Ovary (tissue), 10 donors: ENCODE measurements at places on chromosomes 3 and 15. TPM values are rescaled to one million over a fixed set of nuclear protein-coding genes. Genes with fewer than 3 reads are reported as not detected.
A peak's percentile ranks its signal among the peaks of the same experiment; 100 is the strongest.

DNA sequence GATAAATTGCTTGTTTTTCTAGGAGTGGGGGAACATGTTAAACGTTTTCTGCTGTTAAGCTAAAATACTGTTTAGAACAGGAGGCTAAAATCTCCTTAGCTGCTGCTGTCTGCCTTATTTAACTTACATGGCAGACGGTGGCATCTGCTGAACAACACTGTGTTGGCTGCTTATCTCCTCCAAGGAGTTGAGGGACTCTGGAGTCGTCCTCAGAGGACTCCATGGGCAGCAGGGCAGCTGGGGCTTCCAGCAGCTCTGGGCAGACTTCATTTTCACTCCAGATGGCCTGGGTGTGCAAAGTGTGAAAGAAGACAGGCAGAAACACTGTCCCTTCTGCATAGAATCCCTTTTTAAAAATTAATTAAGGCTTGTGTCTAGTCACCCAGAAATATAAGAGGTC, 52.9 kb upstream of the NUDT16 start:
- DNase-seq, result no peak

The ARID3B gene
- polyA plus RNA-seq, result 1.4 TPM

- DNase-seq, result no peak
These were observed 16.9 kb upstream of the LINGO1 start for GRCh38 chr15:77649610-77650009.

- no peak for DNase-seq
These were observed 89.4 kb upstream of the C3orf80 start for GRCh38 chr3:160135851-160136250.

The PAK6 gene
- polyA plus RNA-seq, result 0.52 TPM

- DNase-seq, result no peak
These were observed 11.2 kb downstream of the PPCDC start for GRCh38 chr15:75034615-75035014.

DNA sequence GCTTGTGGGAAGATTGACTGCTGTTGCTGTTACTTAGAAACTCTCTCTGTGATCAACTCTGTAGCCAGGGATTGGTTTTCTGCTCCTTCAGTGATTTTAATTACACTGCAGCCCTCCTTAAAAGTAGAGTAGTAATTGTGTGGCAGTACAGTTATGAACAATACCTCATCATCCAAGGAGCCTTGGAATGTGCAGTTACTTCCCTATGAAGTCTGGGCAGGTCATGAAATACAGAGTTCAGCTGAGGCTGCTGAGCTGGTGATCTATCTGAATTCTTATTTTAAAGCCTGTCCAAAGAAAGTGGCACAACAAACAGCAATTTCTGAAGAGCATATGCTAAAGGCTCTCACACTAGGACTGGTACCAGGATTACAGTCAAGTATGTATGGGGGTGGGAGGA, 37.4 kb upstream of the MRPL3 start:
- DNase-seq, result no peak

- DNase-seq, result no peak
These were observed 530.8 kb downstream of the SOX2 start for GRCh38 chr3:182242489-182242942.

- DNase-seq, result no peak
These were observed 17.6 kb upstream of the SLC41A3 start for GRCh38 chr3:126101521-126101982.

The ALDH1L1 gene
- polyA plus RNA-seq, result 8.3 TPM

DNA sequence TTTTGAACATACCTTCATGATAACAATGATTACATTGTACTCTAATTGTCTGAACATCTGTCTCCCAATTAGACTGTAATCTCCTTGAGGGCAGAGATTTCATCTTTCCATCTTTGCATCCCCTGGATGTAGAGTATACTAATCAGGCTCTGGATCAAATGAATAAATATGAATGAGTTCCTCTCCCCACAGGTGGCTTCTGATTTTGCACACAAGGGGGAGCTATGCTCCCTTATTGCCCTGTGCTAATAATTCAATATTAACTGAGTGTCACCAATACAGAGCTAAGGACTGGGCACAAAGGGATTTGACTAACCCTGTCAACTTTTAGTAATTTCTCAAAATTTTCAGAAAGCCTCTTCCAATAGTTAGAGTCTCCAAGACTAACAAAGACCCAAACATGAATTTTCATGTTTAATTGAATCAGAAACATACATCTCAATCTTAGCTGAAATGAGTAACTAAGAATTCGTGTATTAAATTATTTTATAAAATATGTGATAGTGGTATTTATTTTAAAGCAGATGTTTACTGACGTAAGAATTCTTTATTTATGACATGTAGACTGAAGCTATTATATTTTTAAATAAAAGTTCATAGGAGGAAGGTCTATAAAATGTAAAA, 3.0 kb downstream of the DUOXA1 start:
- no peak for DNase-seq

The UBE2E2 gene
- polyA plus RNA-seq, result 25.5 TPM

- peak; percentile 86 for DNase-seq
These were observed 88.4 kb upstream of the GALNT15 start for GRCh38 chr3:16085884-16086608.

GRCh38 chr3:172869368-172869771, 118.8 kb downstream of the ECT2 start:
- DNase-seq, result no peak

GRCh38 chr15:96285305-96285704, 45.2 kb upstream of the NR2F2 start:
- peak; percentile 35 for DNase-seq

The KCNH8 gene
- polyA plus RNA-seq, result 0.17 TPM

- DNase-seq, result no peak
These were observed 110.3 kb upstream of the ALDH1A3 start for GRCh38 chr15:100769043-100769974.

- no peak for DNase-seq
These were observed 7.1 kb downstream of the RMDN3 start for GRCh38 chr15:40747685-40748631.

GRCh38 chr3:151268267-151269235, 9.8 kb downstream of the P2RY14 start:
- DNase-seq, result no peak

The CFAP44 gene
- 12.2 TPM for polyA plus RNA-seq

DNA sequence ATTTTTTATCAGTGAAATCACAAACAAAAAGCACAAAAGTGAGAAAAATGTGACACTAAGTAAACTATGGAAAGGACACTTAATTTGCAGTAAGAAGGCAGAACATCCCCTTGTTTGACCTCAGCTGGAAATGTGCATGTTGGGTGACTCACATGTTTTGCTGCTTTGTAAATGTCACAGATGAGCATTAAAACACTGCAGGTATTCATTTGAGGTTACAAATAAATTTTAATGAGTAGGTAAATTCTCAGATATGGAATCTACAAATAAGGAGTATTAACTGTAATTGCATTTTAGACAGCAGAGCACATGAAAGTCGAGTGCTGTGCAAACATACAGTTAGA, 20.3 kb downstream of the CHMP2B start:
- DNase-seq, result no peak

DNA sequence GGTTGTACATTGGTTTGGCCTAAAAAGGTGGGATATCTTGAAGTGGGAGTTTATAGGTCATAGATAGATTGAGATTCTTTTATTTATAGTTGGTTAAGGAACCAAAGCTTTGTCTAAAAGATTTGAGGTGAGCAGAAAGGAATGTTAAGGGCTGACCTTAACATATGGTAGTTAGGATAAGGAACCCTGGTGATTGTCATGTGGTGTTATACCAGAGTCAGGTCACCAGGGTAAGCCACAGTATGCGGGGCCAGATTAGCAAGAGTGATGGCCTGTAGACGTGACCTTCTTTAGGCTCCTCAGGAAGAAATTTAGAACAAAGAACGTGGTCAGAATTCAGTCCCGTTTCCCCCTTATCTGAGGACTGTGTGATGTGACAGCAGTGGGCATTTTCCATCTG, 249.2 kb downstream of the GABRG3 start:
- no peak for DNase-seq

The PARL gene
- polyA plus RNA-seq, result 50.5 TPM

- no peak for DNase-seq
These were observed 19.5 kb downstream of the PSTPIP1 start for GRCh38 chr15:77014132-77015081.

GRCh38 chr3:17491601-17492000, 250.8 kb downstream of the TBC1D5 start:
- no peak for DNase-seq

The NLGN1 gene
- 1.2 TPM for polyA plus RNA-seq

The GNAT1 gene
- polyA plus RNA-seq, result not detected

DNA sequence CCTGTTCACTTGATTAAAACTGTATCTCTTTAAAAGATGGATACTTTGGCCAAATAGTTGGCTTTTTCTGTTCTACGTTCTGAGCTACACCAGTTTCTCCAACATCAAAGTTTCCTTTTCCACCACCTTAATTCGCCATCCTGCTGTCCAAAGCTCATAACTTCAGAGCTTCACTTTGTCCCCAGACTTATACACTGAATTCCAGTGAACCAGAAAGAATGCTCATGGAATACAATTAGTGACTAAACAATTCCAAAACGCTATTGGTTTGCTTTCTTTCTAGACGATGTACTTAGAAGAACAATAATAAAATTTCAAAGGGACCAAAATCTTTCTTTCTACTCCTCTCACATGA, 23.2 kb downstream of the GPR15 start:
- DNase-seq, result no peak

The TPM1 gene
- polyA plus RNA-seq, result 332 TPM
